HCT116 (cell line): ENCODE measurements at places on chromosomes 12 and 14. TPM values are rescaled to one million over a fixed set of nuclear protein-coding genes. Genes with fewer than 3 reads are reported as not detected.

- no peaks in the 10 kb centered on the region for H3K27me3 ChIP-seq
- no peak overlapping the region for H3K4me3 ChIP-seq
- H3K4me1 ChIP-seq: no peaks in the 10 kb centered on the region
- no peak overlapping the region for H3K27ac ChIP-seq
- H3K36me3 ChIP-seq: no peaks in the 10 kb centered on the region
Measured at GRCh38 chr14:50082308-50082742, 34.0 kb downstream of the VCPKMT start.

Gene MGP
- total RNA-seq: 1.3 TPM

DNA sequence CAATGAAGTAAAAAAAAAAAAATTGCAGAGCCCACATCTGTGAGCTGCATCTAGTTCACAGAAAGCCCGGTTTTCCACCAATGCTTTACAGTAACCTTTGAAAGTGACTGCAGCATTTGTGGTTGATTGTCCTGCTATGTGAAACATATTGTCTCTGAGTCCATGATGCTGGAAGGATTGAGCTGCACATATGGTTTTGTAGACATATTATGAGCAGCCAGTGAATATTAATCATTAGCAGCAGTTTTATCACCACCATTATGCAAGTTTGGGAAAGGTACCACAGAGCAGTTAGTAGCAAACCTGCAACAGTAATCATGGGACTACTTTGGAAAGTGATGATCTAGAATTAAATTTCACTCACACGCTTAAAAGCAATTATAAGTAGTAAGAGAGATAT, 151.5 kb upstream of the PRICKLE1 start:
- no peak overlapping the region for H3K4me3 ChIP-seq
- H3K27ac ChIP-seq: no peak overlapping the region
- DNase-seq: no peak
- H3K4me1 ChIP-seq: no peaks in the 10 kb centered on the region
- no peaks in the 10 kb centered on the region for H3K36me3 ChIP-seq

DNA sequence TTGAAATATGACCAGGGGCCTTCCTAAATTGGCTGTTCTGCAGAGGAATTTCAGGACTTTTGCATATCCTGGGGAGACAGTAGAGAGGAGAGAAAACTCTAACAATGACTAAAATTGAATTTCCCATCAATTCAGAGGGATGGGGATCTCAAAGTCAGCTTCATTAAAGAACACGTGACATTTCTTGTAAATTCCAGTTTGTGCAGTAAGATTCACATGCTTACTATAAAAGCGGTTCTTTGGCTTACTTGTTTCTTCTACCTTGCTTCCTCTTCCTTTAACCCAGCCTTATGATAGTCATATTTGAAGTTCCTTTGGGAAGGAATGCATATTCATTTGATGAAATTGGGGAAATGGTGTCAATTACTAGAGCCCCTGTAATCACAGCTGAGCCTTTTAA, 143.7 kb upstream of the GZMB start:
- no peak overlapping the region for H3K4me3 ChIP-seq
- H3K4me1 ChIP-seq: no peaks in the 10 kb centered on the region
- no peaks in the 10 kb centered on the region for H3K27me3 ChIP-seq
- no peaks in the 10 kb centered on the region for H3K36me3 ChIP-seq
- no peak overlapping the region for H3K27ac ChIP-seq
- no peak for DNase-seq

Gene SLC16A7
- total RNA-seq: 10.0 TPM

Gene ANG
- total RNA-seq: 5.8 TPM

Gene P3H3
- total RNA-seq: 32.2 TPM

- peaks cover 16% of the 10 kb centered on the region for H3K4me1 ChIP-seq
- no peak overlapping the region for H3K27ac ChIP-seq
- no peaks in the 10 kb centered on the region for H3K36me3 ChIP-seq
- no peak overlapping the region for H3K4me3 ChIP-seq
Measured at GRCh38 chr14:100862793-100863192, 36.9 kb downstream of the MEG3 start.

DNA sequence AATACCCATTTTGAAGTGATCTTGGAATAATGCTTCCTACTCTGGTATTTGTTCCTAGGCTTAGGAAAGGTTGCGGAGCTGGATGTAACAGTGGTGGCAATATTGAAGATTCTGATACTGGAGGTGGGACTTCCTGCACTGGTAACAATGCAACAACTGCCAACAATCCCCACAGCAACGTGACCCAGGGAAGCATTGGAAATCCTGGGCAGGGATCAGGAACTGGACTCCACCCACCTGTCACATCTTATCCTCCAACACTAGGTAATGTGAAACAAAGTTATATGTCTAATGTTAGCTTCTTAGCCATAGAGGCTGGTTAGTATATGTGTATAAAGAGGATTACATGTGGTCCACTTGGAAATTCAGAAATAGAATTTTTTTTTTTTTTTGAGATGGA, 197.9 kb downstream of the PCNX1 start:
- H3K27ac ChIP-seq: peak overlapping the region; percentile 18; the same call in 1 of the 2 replicates
- H3K36me3 ChIP-seq: peaks cover 7% of the 10 kb centered on the region
- H3K4me3 ChIP-seq: no peak overlapping the region
- peaks cover 11% of the 10 kb centered on the region for H3K4me1 ChIP-seq

Gene HRK
- total RNA-seq: 4.3 TPM

Gene HOXC12
- not detected for total RNA-seq
